Upper lobe of left lung (tissue), 6 donors: ENCODE measurements at places on chromosomes 16 and 17.
A peak's percentile ranks its signal among the peaks of the same experiment; 100 is the strongest.

GRCh38 chr16:52546291-52547003 lies 496 bp downstream of the TOX3 start:
- no peak for DNase-seq

DNA sequence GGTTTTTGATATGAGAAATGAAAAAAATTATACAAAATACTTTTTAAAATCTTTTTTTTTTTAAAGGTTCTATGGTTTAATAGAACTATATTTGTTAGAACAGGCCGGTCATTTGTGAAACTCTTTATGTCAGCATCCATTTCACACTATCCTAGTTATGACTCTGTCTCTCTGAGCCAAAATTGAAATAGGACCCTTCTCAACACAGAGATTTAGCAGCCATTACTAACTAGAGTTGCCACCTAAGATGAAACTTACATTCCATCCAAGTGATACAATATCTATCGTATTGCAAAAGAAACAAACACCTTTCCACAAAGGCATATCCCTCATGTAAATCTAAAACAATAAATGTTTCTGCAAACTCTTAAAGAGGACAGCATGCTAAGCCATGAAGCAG lies 249.8 kb downstream of the CDH11 start:
- DNase-seq = no peak

GRCh38 chr17:13462146-13462545 lies 139.6 kb downstream of the HS3ST3A1 start:
- DNase-seq = no peak

DNA sequence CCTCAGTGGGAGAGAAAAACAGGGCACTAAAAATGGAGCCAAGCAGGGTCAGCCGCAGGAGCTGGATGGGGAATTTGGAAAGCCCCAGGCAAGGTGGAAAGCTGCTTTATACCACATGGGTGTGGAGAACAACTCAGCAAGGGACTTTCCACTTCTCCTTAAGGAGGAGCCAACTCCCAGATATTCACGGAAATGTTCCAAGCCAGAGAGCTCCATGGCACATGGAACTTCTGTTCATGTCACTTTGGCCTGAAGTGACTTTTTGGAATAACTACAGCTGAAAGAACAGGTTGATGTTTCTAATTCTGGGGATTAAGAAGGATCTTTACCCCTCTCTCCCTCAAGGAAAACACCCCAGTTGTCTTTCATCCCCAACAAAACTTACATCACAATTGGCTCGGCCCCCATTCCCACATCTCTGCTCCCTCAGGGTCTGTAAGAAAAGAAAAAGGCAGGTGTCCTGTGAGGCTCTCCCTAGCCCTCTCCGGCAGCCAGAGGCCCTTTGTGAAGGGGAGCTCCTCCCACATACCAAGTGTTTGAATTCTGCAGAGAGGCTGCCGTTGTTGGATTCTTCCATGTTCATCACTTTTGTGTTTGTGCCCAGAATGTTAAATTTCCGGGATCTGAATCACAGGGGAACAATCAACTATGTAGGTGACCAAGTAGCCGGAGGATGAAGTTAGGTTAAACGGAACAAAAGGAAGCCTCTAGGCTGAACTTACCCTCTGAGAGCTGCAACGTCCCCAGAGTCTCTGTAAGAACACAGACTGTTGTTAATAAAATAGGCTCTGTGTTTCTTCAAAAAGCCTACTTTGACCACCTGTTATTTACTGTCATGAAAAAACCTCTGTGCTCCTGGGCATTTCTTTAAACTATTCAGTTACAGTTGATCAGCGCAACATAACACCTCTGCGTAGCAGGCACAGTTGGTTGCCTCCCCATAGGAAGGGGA lies 41.0 kb downstream of the STAT5A start:
- DNase-seq = no peak

DNA sequence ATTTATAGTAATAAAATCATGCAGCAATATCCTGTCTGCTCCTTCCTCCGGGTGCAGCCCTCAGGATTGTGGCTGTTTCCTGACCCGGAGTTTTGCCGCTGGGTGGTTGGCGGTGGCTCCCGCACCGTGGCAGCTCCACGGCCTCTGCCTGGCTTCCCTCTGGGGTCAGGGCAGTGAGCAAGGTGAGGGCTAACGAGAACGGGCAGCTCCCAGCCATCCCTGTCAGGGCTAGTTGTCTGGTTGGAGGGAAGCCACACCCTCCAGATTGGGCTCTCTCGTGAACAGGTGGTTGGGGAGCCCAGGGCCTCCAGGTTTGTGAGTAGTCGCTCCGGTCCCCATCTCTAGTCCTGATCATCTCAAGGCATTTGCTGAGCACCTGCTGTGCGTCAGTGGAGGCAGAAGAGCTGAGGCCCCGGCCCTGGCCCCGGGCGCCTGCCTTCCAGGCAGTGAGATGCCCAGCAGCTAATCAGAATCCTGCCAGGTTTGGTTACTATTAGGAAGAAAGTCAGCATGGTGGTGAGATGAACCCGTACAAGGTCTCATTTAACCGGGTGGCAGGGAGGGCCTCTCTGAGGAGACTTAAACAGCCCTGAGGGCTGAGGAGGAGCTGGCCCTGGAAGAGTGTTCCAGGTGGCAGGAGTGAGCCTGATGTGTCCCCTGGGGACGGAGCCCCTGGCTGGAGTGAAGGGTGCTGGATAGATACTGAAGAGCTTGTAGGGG lies 2.3 kb upstream of the NUDT16L1 start:
- no peak for DNase-seq

DNA sequence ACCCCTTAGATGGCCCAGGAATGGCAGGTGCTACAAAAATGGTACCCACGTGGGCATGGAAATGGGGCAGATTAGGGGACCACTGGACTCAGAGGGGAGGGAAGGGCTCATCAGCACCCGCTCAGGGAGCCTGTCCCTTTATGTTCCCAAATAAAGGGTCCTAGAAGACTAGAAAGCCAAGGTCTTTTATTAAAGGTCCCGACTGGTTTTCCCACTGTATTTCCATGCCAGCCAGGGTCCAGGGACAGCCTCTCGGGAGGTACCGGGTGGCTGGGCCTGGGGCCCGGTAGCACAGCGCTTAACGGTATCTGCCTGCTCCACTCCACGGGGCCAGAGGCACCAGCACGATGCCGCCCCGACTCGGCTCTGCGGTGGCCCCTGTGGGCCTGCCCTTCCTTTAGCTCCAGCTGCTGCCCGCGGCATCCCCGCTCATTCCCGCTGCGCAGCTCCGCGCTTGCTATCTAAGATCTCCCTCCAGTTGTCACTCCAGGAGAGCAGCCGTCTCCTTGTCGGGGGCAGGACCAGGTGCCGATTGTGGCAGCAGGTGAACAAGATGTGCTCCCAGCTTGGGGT lies 1.4 kb downstream of the NT5C start:
- no peak for DNase-seq

DNA sequence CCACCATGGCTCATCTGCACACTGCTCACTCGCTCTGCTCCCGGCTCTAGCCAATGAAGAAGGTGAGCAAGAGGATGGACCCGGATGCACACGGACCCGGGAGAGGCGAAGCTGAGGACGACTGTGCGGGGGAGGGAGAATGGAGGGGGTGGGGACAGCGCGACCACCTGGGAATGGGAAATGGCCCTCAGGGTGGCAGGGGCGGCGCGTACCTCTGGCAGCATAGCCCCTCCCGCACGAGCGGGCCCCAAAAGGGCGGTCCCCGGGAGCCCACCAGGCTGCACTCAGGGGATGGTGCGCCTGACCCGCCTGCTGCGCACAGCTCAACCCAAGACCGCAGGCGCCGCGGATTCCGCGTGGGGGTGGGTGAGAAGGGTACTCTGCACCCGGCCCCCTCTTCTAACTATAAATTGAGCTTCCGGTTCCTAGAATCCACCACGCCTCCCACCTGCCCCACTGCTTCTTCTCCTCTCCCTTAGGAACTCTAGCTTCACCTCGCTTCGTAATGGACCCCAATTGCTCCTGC lies 6.1 kb downstream of the MT1H start:
- DNase-seq = no peak

- DNase-seq = no peak
Observed at GRCh38 chr17:34015253-34015652, 239.8 kb upstream of the CCL2 start.

- DNase-seq = peak; percentile 86
Observed at GRCh38 chr16:29815032-29815721, 775 bp upstream of the PAGR1 start.

DNA sequence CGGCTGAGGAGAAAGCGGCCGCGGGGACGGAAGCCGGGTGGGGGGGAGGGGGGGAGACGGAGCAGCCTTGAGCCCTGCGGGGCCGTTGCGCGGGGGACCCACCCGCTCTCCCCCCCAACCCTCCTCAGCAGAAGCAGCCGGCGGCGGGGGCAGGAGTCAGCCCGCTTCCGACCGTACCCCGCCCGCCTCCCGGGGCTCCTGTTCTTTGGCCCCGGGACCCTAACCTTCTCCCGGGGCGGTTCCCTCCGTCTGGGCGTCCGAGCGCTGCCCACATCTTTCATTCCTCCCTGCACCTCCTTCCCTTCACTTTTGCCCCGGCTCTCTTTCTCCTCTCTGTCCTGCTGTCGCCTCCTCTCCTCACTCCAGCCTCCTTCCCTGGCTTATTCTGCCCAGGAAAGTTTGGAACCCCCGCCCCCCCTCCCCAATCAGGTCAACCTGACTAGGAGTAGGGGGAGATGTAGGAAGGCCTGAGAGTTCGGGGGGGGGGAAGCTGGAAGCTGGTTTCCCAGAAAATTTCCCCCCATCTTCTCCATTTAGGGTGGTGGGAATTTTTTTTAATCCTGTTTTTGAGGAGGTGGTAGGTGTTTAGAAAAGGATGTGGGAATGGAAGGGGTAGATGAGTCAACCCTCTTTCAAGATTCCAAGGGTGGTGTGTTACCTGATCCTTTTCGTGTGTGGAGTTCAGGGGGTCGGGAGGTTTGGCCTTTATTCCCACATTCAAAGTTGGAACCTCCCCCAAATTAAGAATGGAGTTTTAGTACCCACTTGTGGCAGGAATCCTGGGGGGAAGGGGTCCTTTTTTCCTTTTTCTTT lies 427 bp upstream of the NLK start:
- no peak for DNase-seq

- peak; percentile 94 for DNase-seq
Observed at GRCh38 chr17:4365103-4365627, 1.3 kb downstream of the UBE2G1 start.

DNA sequence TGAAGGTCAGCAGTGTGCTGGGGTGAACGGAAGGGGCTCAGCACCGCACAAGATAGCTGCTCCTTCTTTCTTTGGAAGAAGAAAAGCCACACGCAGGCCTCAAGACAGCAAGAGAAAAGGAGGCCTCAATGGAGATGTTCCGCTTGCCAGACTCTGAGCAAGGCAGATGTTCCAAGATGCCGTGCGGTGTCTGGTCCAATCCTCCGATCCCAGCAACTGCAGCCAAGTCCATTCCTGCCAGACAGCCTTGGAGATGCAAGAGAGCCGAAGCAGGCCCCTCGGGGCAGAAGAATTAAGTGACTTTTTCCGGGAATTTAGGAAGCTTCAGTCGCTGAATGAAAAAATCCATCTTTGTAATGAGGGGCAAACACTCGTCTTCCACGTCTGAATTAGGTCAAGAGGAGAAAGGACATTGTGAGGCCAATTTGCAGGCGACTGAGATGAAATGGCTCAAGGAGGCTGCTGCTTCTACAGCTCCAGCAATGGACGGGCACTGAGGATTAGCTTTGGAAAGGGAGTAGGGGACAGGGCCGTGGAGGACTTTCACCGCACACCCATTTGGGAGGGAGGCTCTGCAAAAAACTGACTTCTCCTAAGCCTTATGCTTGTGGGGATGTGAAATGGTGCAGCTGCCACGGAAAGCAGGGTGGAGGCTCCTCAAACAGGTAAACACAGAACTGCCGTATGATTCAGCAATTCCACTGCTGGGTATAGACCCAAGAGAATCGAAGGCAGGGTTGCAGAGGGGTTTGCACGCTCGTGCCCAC lies 44.7 kb downstream of the RPH3AL start:
- no peak for DNase-seq

- DNase-seq = no peak
Observed at GRCh38 chr16:85988723-85989313, 89.9 kb downstream of the IRF8 start.

GRCh38 chr17:9292561-9292941 lies 271.2 kb downstream of the NTN1 start:
- DNase-seq = no peak

GRCh38 chr17:44780161-44780560 lies 21.4 kb downstream of the ADAM11 start:
- no peak for DNase-seq
